ENCODE measurements at places on chromosomes 2 and 18. TPM values are rescaled to one million over a fixed set of nuclear protein-coding genes. Genes with fewer than 3 reads are reported as not detected.

NT5C1B gene
- not detected for total RNA-seq

METTL21A gene
- 14.5 TPM for total RNA-seq

HOXD13 gene
- not detected for total RNA-seq

DSC2 gene
- 18.0 TPM for total RNA-seq

SERPINB12 gene
- not detected for total RNA-seq

PDCD1 gene
- total RNA-seq = 1.5 TPM

MC5R gene
- not detected for total RNA-seq

KRTCAP3 gene
- total RNA-seq = not detected

RNF149 gene
- 22.3 TPM for total RNA-seq

- no peak for DNase-seq
These were observed 10.7 kb downstream of the BAZ2B start for GRCh38 chr2:159605441-159606178.

DNA sequence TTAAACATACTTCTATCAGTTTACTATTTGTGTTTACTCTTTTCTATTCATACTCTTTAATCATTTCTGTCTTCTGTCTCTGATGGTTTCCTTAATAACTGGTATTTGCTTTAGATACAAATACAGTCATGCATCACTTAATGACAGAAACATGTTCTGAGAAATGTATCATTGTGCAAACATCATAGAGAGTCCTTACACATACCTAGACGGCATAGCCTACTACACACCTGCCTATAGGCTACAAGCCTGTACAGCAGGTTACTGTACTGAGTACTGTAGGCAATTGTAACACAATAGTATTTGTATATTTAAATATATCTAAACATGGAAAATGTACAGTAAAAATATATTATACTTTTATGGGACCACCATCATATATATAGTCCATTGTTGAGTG, 36.3 kb downstream of the VSNL1 start:
- DNase-seq = no peak

- no peak for DNase-seq
These were observed 233.6 kb upstream of the RASGRP3 start for GRCh38 chr2:33242845-33243244.

GRCh38 chr2:233059797-233060500, at the start of gene INPP5D:
Gene INPP5D (plus strand): TSS chr2:233060342. CDS start chr2:233060479, 137 bp downstream.
- peak; percentile 53 for DNase-seq

DNA sequence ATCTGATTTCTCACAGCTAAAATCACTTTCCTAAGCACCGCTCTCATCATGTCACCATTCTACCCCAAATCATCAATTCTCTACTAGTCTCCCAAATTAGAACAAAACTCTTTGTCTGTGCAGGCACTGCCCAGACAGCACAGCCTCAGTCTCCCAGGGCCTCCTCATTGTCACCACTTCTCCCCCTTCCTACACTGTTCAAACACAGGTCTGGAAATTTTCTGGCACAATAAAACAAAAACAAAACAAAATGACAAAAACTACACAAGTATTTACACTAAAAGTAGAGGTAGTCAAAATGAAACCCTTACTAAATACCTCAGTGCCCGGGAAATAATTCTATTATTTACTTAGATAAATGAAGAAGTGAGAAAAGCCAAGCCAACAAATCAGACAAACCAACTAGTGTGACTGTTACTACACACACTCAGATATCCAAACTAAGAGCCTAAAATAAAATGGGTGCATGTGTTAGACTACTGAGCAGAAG, 156.2 kb upstream of the DNMT3A start:
- DNase-seq = no peak

- DNase-seq = no peak
These were observed 289.7 kb downstream of the TRIB2 start for GRCh38 chr2:13006426-13006825.

- DNase-seq = no peak
These were observed 10.8 kb upstream of the MAPRE2 start for GRCh38 chr18:35030277-35030989.

DNA sequence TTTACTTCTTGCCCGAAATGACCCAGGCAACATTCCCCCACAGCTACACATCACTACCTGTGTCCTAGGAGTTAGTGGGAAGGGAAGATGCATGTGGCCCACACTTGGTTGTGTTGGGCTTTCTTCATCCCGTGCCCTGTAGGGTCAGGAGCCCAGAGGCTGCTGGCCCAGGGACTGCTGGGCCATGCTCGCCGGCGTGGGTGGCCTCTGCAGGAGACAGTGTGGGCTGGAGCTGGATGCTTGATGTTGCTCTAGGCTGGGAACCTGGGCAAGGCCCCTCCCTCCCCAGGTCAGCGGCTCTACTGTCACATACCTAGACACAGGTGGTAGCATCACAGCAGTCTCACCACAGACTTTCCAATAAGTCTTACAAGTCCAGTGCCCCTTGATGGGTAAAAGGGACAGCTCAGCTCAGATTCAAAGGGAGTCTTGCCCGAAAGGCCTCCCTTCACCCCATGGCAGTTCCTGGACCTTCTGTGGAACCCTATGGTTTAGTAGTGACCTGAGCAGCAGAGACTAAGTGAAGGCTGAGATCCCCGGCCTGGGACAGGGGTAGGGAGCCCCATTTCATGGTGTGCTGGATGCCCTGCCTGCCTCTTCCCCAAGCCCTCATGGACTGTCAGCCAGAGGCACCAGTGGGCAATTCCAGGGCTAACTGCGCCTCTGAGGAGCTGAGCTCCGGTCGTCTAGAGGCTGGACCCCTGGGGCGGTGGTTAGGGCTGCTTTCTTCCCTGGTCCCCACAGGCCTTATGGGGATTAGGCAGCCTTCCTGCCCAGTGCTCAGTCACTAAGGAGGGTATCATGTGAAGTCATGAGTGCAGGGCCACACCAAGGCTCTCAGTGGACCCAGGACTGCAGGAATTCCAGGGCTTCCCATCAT, 45.4 kb upstream of the FAHD2A start:
- no peak for DNase-seq

DNA sequence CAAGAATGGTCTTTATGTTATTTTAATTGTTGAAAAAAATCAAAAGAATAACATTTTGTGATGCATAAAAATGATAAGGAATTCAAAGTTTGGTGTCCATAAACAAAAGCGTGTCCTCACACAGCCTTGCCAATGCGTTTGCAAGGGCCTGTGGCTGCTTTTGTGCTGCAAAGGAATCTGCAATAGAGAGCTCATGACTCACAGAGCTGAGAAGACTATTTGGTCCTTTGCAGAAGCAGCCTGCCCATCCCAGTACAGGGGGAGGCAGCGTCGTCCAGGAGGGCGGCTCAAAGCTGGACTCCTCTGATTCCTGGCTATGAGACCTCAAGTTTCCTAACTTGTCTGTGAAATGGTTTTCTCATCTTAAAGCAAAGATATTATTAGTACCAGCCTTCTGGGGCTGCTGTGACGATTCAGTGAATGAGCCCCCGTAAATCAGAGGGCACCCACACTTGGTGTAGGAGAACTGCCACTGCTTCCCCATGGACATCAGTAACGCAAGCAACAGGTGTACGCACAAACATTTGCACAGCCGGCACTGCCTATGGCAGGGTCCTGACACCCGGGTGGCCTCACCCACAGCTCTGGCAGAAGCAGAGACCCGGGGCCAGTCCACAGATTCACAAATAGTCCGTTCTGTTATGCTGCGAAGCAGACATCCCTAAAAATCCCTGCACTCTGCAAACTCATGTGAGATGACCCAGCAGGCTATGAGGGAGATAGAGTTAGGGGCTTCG, 70.6 kb upstream of the ASAP2 start:
- DNase-seq = no peak

- no peak for DNase-seq
These were observed 352.0 kb upstream of the POU3F3 start for GRCh38 chr2:104501929-104502328.

DNA sequence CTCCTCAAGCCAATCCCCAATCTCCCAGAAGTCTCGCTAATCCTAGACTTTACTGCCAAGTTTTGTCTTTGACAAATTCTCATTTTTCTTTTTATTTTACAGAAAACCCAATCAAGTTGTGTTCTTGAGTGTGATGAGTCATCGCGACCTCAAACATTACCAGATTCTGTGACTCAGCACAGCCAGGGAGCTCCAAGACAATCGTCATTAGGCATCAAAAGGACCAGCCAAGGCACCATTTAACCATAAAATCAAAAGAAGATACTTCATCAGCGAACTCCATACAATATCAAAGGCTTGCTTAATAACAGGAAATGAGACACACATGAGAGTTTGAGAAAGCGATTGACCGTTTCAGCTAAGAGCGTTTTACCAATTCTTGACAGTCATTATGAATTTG, 146.2 kb upstream of the AGAP1 start:
- DNase-seq = no peak

DNA sequence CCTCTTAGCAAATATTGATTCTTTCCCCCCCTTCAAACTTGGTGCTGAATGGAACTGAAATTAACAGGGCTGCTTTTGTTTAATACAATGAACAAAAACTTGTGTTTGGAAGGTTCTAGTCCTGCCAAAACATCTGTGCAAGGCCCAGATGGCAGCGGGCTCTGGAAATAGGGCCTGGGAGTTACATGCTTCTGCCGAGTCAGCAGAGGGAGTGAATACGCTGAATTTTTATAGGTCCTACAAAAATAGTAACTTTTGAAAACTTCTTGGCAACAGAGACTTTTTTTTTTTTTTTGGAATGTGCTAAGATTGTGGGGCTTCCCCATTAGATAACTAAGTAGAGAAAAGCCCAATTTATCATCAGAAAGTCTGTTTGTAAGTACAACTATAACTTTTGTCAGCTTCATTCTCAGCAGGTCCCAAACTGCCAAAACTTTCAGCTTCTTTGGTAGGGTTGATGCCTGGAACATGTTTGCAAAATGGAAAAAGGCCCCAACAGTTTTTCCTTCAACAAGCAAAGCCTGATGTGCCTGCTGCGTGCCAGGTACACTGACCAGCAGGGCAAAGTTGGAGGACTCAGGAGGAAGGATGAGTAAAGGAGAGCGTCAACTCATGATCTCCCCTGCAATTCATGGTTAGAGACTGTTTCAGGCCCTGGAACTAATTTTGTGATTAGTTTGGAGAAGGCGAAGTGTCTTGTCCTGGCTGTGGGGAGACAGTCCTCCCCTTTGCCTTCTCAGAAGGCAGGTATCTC, 45.1 kb upstream of the HDAC4 start:
- DNase-seq = no peak

DNA sequence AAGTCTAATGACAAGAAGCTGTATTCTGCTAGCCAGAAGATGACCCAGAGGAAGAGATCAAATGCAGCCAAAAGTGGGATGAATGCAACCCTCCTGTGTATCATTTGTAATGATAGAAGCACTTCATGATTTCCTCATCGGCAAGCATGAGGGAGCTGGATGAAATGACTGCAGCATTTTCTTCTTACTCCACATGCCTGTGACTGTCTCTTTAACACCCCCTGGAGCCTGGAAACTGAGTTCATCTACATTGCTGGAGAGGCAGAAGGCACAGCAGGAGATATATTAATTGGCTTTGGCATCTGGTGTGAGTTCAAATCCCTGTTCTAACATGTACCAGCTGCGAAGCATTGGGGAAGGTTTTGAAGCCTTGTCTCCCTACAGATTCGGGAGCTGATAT, 37.7 kb downstream of the ID2 start:
- no peak for DNase-seq

DNA sequence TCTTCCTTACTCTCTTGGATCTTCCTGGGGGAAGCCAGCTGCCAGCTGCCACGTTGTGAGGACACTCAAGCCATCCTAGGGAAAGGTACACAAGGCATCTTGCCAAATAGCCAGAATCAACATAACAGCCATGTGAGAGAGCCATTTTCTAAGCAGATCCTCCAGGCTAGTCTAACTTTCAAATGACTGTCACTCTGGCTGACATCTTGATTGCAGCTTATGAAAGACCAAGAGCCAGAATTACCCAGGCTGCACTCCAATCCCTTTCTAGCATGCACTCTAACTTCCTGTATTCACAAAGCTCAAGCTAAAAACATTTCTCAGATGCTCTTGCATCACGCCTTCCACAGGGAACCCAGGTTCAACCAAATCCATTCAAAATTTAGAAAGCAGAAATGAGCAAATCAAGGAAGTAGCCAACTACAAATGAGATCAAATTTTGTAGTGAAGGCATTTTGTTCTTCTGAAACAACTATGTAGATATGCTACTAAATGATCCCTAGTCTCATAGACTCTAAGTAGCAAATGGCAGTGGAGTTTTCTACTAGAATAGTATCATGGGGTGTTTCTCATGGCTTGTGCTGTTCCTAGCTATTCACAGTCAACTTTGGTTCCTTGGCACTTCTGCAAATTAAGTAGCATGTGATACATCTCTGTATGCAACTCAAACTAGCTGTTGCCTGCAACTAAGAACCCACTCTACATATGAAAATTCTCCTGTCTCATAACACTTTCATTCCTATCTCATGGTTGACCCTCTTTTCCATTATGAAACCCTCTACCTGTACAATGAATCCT, 281.9 kb downstream of the ZEB2 start:
- no peak for DNase-seq

GRCh38 chr2:238167761-238168160, 9.0 kb downstream of the ERFE start:
- no peak for DNase-seq

DNA sequence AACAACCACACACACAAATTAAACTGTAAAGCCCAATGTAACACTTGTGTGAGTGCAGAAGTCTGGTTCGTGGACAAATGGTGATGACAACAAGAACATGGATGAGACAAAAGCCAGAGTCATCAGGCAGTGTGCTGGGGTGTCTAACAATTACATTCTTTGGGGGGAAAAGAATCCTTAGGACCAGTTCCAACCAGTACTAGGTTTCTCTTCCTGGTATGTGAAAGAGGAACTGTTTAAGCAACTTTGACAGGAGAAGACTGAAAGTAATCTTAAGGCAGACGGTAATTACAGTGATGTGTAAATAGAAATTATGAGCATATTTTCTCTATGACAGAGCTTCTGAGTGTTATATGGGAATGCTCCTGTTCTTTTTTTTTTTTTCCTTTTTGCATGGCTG, 133.4 kb downstream of the AFF3 start:
- DNase-seq = no peak

- DNase-seq = no peak
These were observed 1.8 kb downstream of the MEMO1 start for GRCh38 chr2:32008805-32009515.

- no peak for DNase-seq
These were observed 24.7 kb upstream of the TOGARAM2 start for GRCh38 chr2:28956415-28956826.

- DNase-seq = peak; percentile 56
These were observed 196.9 kb upstream of the CWC22 start for GRCh38 chr2:180203972-180204371.

- DNase-seq = no peak
These were observed 180.3 kb downstream of the SEPTIN10 start for GRCh38 chr2:109433486-109433885.

GRCh38 chr2:129175051-129175450, 804.4 kb upstream of the RAB6C start:
- DNase-seq = no peak

- DNase-seq = no peak
These were observed 43.4 kb upstream of the ANKRD62 start for GRCh38 chr18:12049978-12050811.

GRCh38 chr2:116489944-116490343, 1324.5 kb upstream of the DDX18 start:
- no peak for DNase-seq

- DNase-seq = no peak
These were observed 251.3 kb downstream of the ANAPC1 start for GRCh38 chr2:111632661-111633060.

GRCh38 chr2:75560768-75561565, at the start of gene EVA1A:
Gene EVA1A (minus strand): TSS chr2:75560939. CDS start chr2:75518140, 42,799 bp downstream.
- peak; percentile 32 for DNase-seq

Data from left cardiac atrium (tissue), 4 donors.